Naive thymus-derived CD4-positive, alpha-beta T cell (primary cell): ENCODE measurements at places on chromosomes 12 and 14. TPM values are rescaled to one million over a fixed set of nuclear protein-coding genes. Genes with fewer than 3 reads are reported as not detected.

DNA sequence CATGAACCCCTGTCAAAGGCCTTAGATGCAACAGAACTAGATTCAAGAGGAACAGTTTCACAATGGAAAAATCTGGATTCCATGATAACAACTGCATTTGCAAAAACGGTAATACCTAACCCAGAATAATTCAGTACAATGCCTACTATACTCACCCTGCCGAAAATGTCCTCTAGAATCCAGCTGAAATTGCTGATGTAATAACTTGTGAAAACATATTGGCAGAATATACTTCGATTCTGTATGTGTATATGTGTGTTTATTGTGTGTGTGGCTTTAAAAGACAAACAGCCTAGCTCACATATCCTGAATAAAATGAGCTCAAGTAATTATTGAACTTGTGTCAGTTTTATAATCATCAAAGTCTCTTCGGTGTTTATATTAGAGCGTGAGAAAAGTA lies 46.0 kb downstream of the PHLDA1 start:
- no peak for DNase-seq

- no peak for DNase-seq
These were observed 31.7 kb upstream of the HELB start for GRCh38 chr12:66270613-66271012.

GRCh38 chr12:100833282-100833681 lies 38.7 kb downstream of the ANO4 start:
- no peak for DNase-seq

The PMCH gene
- total RNA-seq, result not detected

The KRT71 gene
- not detected for total RNA-seq

The HNF1A gene
- not detected in 2 replicates for total RNA-seq

- no peak for DNase-seq
These were observed 12.9 kb upstream of the DCD start for GRCh38 chr12:54661048-54661447.

The NTN4 gene
- not detected for total RNA-seq

The SPRING1 gene
- 27.1 TPM for total RNA-seq

GRCh38 chr12:43282106-43282505 lies 269.9 kb downstream of the ADAMTS20 start:
- no peak for DNase-seq

GRCh38 chr14:53953002-53953827 lies 3.4 kb downstream of the BMP4 start:
- no peak for DNase-seq

- DNase-seq, result no peak
These were observed 21.1 kb downstream of the SMCO2 start for GRCh38 chr12:27467641-27468040.

The GPR68 gene
- 2.3 TPM for total RNA-seq
